Kidney tubule cell (primary cell): ENCODE measurements at places on chromosomes 11 and 22.

DNA sequence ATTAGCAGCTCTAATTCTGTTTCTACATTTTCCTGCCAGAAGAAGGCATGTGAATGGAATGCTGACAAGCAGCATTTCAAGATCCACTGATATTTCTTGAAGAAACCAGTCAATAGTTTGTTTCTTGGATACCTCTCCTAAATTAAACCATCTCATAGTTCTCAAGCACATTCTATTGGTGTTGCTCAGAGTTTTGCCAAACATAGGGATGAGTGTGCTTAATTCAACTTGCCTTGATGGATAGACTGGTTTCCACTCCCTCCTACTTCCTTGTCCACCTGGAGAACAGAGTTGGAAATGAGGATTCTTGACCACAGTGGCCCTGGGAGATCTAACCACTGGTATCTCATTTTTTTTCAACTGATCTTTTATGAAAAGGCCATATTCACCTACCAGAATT is 29.8 kb upstream of the DDX10 start:
- DNase-seq: peak; percentile 87

DNA sequence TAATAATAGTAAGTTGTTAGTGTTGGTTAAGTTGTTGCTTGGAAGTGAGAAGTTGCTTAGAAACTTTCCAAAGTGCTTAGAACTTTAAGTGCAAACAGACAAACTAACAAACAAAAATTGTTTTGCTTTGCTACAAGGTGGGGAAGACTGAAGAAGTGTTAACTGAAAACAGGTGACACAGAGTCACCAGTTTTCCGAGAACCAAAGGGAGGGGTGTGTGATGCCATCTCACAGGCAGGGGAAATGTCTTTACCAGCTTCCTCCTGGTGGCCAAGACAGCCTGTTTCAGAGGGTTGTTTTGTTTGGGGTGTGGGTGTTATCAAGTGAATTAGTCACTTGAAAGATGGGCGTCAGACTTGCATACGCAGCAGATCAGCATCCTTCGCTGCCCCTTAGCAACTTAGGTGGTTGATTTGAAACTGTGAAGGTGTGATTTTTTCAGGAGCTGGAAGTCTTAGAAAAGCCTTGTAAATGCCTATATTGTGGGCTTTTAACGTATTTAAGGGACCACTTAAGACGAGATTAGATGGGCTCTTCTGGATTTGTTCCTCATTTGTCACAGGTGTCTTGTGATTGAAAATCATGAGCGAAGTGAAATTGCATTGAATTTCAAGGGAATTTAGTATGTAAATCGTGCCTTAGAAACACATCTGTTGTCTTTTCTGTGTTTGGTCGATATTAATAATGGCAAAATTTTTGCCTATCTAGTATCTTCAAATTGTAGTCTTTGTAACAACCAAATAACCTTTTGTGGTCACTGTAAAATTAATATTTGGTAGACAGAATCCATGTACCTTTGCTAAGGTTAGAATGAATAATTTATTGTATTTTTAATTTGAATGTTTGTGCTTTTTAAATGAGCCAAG is 2.7 kb downstream of the NEAT1 start:
- DNase-seq: peak; percentile 83

DNA sequence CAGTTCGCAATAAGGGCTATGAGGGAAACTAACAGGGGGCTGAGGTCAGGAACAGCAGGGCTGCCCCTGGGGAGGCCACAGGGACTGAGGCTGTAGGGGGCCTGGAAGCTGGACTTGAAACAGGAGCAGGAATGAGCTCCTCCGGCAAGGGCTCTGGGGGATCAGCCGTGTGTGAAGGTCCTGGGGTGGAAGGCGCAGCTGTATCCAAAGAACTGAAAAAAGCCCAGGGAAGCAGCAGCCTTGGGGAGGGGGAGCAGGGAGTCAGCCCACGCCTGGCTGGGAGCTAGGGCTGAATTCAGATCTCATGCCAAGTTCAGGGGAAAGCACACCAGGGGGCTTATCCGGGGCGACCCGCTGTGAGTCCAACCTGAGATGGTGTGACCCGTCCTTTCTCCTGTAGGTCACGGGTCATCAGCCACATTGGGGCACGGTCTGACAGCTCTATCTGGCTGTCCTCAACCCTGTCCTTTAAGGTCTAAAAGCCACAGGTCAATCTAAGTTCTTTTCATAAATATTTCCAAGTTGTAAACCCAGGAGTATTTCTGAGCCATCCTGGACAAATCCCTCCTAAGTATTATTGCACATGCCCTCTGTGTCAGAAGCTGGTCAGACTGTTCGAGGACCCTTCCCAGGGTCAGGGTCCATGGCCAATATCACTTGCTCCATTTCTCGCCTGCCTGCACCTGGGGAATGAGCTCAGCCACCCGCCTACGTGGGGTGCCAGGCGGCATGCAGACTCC is 18.0 kb downstream of the TP53AIP1 start:
- DNase-seq: no peak

DNA sequence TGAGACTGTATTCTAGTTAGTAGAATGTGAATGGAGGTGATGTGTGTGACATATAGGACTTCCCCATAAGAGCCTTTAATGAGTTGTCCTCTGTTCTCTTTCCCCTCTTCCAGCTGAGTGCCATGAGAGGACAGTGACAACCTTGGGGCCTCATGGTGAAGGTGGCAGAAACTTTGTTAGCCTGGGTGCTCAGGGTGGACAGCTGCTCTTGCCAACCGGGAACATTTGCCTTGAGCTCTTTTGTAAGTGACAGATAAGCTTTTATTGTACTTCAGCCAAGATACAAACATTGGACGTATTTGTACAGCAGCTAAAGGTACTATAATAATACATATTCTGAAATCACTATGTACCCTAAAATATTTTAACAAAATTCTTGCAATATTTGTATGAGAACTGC is 33.0 kb upstream of the PLET1 start:
- DNase-seq: no peak
